Fibroblast of the aortic adventitia (primary cell): ENCODE measurements at places on chromosomes 4 and X. TPM values are rescaled to one million over a fixed set of nuclear protein-coding genes. Genes with fewer than 3 reads are reported as not detected.

SPIN2A gene
- 0.63 TPM in 1 of 2 replicates, not detected in the other for total RNA-seq

PFKFB1 gene
- 0.09 TPM in 1 of 2 replicates, not detected in the other for total RNA-seq

NMU gene
- not detected in 2 replicates for total RNA-seq

SMR3A gene
- not detected in 2 replicates for total RNA-seq

TCEAL2 gene
- not detected in 2 replicates for total RNA-seq

GUCY2F gene
- total RNA-seq, result under 0.01 TPM in 1 of 2 replicates, not detected in the other

TNIP3 gene
- 0.72 TPM in 1 of 2 replicates, not detected in the other for total RNA-seq

VCX3B gene
- not detected in 2 replicates for total RNA-seq

AKAP14 gene
- not detected in 2 replicates for total RNA-seq

MID1 gene
- 18.0 and 20.4 TPM in 2 replicates for total RNA-seq

VEGFD gene
- total RNA-seq, result 0.90 and 1.6 TPM in 2 replicates

PPEF2 gene
- total RNA-seq, result not detected in 2 replicates

ODAPH gene
- total RNA-seq, result not detected in 2 replicates

NUDT11 gene
- total RNA-seq, result 11.8 and 13.9 TPM in 2 replicates

CYLC1 gene
- not detected in 2 replicates for total RNA-seq

RTL5 gene
- total RNA-seq, result 2.3 and 4.3 TPM in 2 replicates

PAGE5 gene
- total RNA-seq, result not detected in 2 replicates
